ENCODE measurements at places on chromosomes 12 and 14.

DNA sequence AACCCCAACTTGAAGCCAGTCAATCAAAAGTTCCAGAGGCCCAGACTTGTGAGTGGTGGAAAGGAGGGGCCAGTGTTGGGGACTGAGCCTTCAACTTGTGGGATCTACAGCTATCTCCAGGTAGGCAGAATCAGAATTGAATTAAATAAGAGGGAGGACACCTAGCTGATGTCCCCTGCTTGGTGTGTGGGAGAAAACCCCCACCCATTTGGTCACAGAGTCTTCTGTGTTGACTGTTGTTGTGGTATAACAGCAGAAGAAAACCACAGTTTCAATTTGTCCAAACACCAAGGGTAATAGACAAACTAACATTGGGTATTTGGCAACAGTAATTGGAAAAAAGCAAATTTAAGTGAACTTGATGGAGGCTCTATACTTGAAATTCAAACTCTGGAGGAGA is 3.4 kb upstream of the GCH1 start:
- DNase-seq: no peak

DNA sequence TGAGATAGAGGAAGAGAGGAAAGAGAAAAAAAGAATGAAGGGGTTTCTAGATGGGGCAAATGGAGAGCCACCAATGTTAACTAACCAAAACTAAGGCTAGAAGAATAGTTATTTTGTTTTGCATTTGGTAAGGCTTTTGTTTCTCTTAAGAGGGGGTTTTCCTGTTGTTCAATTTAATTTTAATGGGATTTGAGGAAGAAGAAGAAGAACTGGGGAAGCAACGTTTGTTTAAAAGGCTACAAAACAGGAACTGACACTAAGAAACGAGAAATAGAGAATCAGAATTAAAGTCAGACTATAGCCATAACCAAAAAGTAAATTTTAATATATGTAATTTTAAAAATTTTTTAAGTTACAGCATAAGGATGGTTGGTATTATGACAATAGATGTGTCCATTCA is 13.7 kb downstream of the TXNDC16 start:
- no peak for DNase-seq

DNA sequence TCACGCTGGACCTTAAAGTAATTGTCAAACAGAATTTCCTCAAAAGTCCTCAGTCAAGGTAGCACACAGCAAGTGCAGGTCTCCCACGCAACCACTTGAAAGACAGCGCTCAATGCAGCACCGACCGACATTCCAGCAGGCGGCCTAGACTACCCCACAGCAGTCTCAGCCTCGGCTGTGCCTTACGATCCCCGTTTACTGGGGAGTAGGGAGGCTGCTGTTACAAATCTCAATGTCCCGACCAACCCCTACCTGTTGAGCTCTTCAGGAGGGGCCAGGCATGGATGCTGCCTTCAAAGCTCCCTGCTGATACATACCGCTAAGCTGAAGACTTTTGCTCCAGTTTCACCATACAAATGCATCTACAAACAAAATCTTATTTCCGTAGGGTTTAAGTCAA is 21.8 kb downstream of the VPS37B start:
- no peak for DNase-seq

- DNase-seq: peak; percentile 16
Observed at GRCh38 chr14:89276424-89276975, 140.5 kb downstream of the FOXN3 start.

DNA sequence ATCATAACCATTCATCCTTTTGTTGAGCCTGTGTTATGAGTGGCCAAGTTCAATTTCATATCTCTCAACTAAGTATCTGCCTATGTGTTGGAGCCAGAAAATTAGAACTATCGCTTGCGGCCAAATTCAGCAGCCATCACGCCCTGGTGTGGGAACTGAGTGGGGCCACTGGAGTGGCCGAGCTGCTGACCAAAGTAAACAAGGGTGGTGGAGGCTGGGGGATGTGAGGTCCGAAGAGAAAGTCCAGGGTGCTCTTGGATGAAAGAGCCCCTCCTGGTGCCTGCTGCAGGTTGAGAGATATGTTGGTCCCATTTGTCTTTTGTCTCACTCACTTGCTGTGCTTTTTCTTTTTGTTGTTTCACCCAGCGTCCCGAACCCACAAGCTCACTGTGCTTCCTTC is 14.9 kb downstream of the ADGRD1 start:
- no peak for DNase-seq
